ENCODE measurements at places on chromosomes 11 and 22.

GRCh38 chr11:19604679-19605375, 107.8 kb upstream of the NAV2 start:
- no peak for DNase-seq

DNA sequence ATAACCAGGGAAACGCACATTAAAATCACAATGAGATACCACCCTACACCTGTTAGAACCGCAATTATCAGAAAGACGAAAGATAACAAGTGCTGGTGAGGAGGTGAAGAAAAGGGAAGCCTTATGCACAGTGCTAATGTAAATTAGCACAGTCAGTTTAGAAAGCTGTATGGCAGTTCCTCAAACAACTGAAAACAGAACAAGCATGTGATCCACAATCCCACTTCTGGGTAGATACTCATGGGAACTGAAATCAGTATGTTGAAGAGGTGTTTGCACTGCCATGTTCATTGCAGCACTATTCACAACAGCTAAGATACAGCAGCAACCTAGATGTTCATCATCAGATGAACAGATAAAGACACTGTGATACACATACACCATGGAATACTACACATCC, 75.0 kb upstream of the CCND1 start:
- DNase-seq = no peak

GRCh38 chr11:78365381-78365792, 52.2 kb downstream of the GAB2 start:
- no peak for DNase-seq

DNA sequence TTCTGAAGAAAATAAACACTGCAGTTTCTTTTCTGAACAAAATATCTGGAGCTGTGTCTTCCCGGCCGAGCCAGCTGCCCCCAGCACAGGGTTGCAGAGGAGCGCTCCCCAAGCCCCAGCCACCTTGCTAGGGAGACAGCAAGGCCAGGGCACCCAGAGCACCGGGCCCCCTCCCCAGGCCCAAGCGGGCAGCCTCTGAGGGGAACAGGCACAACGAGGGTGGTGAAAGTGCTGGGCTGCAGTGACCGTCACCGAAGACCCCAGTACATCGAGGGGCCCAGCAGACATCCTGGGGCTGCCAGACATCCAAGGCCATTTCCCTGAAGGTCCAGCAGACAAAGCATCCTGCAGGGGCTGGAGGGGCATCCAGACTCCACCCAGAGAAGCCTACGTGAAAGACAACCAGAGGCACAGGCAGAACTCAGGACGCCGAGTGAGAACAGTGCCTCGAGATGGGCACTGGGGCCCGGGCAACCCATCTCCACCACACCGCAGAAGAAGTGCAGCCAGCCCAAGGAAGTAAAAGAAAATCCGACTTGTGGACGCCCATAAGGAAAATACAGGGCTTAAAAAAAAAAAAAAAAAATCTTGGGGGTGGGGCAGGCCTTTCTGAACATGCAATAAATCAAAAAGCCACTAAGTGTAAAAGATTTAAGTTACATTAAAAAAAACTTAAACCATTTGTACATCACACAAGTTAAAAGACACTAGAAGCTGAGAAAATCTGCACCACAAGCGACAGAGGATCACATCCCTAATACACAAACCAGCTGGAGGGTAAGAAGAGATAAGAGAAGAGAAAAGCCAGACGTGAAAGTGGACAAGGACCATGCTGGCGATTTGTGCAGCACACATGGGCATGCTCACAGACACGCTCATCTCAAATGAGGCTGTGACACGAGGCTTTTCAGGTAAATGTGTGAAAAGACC, 36.0 kb upstream of the COMT start:
- DNase-seq = no peak

GRCh38 chr22:31248965-31249958, 37.2 kb downstream of the LIMK2 start:
- no peak for DNase-seq

DNA sequence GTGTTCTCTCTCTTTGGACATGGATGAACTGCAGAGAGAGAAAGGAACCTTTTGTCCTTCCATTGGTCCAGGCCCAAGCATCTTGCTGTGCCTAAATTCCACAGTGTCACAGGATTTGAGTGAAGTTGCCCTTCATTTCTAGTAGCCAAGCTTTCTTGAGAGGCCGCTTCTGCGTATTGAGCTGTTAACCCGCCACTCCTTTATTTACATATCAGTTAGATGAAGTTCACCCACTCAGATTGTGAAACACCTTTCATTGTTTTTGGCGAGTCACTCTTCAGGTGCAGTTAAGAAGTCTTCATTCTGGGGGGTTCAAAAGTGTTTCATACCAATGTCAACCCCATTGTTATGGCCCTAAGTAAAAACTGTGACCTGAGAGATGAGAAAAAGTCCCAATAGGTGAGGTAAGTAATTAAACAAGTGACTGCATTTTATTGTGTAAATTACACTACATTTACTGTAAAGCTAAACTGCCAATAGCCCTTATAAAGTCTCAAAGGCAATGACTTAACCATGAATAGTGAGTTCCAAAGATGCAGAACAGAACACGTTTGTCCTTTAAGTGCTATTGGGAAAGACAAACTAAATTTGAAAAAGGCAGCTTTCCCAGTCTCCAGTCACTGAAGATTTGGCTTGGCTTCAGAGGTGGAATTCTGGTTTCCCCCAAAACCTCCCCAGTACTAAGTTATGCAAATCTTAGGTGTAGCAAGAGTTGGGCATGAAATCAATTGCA, 61.0 kb downstream of the APIP start:
- no peak for DNase-seq

GRCh38 chr11:95193541-95193940, 37.5 kb downstream of the SESN3 start:
- DNase-seq = no peak

- no peak for DNase-seq
These were observed 8.9 kb upstream of the DCHS1 start for GRCh38 chr11:6664551-6664950.

GRCh38 chr11:2194877-2195755, 23.5 kb upstream of the TH start:
- no peak for DNase-seq
